Right forelimb (tissue), 1 donor: ENCODE measurements at places on chromosomes 1 and 21.

DNA sequence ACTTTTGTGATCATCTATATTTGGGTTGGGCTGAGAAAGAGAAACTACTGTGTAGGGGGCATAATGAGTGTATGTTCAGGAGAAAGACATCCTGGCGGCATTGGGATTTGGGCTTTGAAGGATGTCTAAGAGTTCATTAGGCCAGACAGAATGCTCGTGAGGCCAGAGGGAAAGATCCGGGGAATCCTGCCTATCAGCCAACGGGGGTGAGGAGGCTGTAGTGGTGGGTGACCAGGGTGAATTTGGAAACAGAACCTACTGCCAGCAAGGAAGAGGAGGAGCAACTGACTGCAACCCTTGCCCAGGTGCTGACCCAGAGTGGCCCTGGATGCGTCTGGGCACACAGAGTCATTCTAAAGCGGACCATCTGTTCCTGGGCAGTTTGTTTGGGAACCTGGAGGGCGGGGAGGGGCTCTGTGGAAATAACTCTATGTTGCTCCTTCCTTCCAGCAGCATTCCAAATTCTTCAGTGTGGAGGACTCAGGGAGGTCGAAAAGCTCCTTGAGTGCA is 56.9 kb upstream of the ECE1 start:
- DNase-seq, result no peak

DNA sequence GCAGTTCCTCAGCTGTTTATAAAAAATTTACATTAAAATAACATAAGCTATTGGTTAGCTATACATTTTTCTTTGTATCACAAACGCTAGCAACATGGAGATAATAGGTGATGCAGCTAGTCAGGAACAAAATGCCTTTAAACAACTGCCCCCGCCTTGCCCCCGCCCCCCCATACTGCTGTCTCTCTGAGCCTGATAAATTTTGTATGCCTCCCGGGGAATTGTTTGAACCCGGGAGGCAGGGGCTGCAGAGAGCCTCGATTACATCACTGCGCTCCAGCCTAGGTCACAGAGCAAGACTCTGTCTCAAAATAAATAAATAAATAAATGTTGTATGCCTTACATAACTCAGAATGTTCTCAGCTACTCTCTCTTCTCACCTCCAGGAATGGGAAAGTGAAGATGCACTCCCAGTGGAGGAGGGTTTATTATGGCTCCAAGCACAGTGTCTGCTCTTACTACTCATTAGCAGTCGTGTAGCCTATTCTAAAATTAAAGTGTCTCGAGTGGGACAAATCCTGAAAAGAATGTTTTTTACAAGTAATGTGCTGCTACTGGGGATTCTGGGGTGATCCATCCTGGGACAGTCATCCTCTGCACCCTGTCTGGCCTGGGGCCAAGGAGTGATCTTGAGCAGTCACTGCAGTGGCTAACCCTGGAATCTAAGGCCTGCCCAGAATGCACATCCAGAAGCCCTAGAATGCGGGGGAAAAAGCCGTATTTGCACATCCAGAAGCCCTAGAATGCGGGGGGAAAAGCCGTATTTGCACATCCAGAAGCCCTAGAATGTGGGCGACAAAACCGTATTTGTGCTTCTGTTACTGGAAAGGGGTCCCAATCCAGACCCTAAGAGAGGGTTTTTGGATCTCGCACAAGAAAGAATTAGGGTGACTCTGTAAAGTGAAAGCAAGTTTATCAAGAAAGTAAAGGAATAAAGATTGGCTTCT is 39.4 kb upstream of the ZNF496 start:
- DNase-seq, result no peak

DNA sequence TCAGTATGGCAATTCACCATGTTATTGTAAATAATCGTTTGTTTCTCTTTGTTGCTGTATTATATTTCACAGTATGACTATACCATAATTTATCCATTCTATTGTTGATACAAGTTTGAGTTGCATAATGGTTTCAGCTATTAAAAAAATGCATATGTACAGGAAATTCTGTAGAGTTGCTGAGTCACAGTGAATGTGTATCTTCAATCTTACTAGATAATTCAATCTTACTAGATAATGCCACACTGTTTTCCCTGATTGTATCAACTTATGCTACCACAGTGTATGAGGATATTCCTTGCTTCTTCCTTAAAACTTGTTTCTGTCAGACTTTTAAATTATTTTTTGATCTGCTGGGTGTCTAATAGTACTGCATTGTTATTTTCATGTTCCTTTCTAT is 3.5 kb upstream of the COA6 start:
- DNase-seq, result no peak

- no peak for DNase-seq
Measured at GRCh38 chr1:36920801-36921405, 113.4 kb downstream of the GRIK3 start.

DNA sequence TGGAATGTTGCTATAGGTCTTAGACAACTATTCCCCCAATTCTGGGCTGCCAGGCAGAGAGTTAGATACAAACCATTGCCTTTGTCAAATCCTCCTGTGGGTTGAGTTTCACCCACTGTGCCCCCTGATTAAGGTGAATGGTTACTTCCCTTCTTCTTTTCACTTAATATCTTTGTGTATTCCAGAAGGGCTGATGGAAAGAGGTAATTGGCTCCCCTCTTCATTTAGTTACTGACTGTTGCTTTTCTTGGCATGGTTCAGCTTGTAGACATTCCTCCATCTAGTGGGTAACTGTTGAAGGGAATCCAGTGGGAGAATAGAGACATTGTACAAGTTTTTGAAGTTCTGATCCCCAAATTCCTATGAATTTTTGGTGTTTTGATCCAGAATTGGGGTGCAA is 43.8 kb upstream of the MACF1 start:
- DNase-seq, result no peak
